ENCODE measurements at places on chromosomes 1 and 21. TPM values are rescaled to one million over a fixed set of nuclear protein-coding genes. Genes with fewer than 3 reads are reported as not detected.

The RNU1-2 gene
- total RNA-seq = 1,319 TPM

The DNAJC28 gene
- 1.0 TPM for total RNA-seq

The RGL1 gene
- 35.3 TPM for total RNA-seq

The CD247 gene
- not detected for total RNA-seq

The MMP23B gene
- total RNA-seq = 5.3 TPM

Data from endothelial cell of umbilical vein (primary cell).